ENCODE measurements at places on chromosomes 2 and 18.

DNA sequence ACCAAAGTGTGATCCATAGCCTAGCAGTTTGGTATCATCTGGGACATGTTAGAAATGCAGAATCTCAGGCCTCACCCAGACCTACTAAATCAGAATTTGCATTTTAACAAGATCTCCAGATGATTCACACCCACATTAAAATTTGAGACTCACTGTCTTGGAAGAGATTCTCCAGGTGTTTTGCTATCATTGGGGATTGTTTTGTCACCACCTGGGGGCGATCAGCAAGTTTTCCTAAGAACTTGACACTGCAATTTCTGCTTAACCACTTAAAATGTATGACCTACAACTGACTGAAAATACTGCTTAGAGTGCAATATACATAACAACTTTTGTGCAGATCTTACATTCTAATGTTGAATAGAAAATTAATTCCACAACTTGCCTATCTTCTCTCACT is 18.9 kb upstream of the ITGA4 start:
- DNase-seq, result no peak

- DNase-seq, result no peak
Observed at GRCh38 chr2:69017835-69018234, 4.9 kb downstream of the ANTXR1 start.

- no peak for DNase-seq
Observed at GRCh38 chr2:47815764-47816163, 32.8 kb downstream of the MSH6 start.

DNA sequence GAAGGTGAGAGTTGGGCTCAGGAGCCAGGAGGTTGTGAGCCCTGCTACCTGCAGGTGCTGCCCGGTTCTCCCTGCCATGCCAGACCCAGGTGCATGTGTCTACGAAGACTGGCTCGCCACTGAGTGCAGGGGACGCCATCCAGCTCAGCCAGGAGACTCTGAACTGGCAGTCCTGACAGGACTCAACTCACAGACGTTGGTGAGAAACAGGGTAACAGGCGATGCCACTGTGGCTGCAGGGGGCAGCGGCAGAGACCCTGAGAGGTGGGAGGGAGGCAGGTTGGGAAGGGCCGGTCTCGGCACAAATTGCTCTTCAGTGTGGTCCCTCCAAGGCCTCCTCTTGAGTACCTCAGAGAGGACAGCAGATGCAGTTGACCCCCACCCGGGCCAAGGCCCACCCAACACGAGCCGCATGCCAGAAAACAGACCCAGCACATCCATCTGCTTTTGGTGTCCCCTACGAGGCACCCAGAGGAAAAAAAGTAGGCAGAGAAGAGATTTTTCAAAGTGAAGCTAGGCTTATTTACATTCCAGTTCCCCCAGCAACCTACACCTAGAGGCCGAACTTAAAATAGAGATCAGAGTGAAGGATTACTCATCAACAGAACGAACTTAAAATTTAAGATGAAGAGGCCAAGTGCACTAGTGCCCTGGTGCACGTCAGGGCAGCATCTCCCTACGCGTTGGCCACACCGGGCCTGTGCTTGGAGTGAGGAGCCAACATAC is 184.8 kb downstream of the SEPTIN10 start:
- no peak for DNase-seq

DNA sequence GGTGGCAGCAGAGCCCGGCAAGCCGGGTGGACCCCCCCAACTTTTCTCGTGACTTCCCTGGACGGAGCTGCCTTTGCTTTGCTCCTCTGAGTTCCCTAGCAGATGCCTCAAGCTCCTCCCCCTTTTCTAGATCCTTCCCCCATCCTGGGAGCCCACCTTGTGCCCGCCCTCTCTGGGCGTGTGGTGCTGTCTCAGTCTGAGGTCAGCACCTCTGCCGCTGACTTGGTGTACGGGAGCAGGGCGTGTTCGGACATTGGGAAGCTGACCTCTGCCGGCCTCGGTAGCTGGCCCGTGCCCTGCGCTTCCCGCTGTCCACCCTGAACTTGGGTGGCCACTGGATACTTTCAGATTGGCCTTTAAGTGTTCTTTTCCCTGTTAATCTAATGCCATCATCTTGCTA is 19.6 kb upstream of the ESPNL start:
- DNase-seq, result no peak

DNA sequence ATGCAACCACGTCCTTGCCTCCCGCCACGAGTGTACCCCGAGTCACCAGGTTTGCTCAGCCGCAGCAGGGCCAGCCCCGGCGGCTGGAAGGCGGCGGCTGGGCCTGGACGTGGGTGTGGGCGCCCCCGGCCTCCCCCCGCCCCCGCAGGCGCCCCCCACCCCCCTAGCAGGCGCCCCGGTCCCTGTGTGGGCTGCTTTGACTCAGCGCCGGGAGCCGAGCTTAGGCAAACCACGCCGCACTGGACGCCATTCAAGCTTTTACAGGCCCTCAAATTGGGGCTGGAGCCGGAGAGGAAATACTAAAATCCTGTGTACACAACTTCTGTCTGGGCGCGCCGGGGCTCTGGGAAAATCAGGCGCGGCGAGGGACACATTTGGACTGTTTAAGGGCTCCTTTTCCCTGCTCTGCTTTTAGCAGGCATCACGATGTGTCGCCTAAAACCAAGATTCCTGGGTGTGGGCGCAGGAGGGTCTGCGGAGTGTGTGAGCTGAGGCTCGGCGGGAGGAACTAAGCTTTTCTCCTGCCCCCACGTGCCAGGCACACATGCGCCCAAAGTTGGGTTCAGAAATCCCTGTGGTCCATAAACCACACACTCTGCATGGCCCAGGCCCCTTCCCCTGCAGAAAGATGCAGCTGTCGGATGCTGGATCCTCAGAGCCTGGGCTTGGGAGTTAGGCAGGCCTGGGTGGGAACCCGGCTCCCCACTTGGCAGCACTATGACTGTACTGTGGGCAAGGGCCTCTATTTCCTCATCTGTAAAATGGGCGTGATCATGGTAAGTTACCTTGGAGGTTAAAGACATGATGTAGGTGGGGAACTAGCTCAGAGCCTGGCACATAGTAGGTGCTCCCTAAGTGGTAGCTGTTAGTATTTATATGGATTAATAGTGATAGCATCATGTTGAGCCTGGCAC is 57.6 kb downstream of the ATOH8 start:
- DNase-seq, result no peak

DNA sequence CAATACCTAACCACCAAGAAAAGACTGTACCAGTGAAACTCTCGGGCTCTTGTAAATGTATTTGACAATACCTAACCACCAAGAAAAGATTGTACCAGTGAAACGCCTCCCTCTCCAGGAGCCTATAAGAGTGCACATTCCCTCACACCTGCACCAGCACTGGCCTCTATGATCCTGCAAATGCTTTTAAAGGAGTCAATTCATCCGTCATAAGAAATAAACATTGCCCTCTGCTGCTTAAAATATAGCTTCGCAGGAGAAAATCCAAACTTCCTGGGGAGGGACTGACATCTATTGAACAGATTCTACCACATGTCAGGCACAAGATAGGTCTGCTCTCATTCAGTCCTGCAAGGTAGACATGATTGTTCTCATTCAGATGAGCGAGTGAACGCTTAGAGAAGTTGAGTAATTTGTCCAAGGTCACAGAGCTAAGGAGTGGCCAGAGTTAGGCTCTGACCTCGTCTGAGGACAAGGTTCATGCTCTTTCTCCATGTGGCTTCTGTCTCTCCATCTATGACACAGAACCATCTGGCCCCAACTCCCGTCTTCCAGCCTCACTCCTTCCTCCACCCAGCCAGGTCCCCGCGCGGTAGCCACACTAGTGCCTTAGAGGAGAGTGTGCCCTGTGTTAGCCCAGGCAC is 38.7 kb downstream of the MCFD2 start:
- DNase-seq, result no peak

- DNase-seq, result no peak
Observed at GRCh38 chr2:174009488-174010223, 44.5 kb upstream of the SP3 start.

GRCh38 chr2:223758131-223758840 is 79.1 kb downstream of the AP1S3 start:
- DNase-seq, result no peak

GRCh38 chr2:229083606-229084340 is 187.3 kb downstream of the PID1 start:
- no peak for DNase-seq

- DNase-seq, result no peak
Observed at GRCh38 chr2:32264422-32265105, at the start of gene NLRC4. NLRC4 (minus strand) TSS chr2:32264886; CDS start chr2:32256775, 8,111 bp downstream.

DNA sequence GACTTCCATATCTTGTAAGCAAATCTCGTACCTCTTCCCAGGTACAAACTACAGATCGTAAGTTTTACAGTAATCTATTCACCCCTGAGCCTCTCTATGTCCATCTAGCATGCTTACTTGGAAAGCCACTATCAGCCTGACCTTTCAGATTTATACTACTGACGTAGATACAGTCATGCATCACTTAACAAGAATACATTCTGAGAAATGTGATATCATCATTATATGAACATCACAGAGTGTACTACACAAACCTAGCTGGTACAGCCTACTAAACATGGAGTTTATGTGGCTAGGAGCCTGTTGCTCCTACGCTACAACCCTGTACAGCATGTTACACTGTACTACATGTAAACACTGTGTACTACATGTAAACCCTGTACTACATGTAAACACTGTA is 293.2 kb upstream of the ZNF804A start:
- no peak for DNase-seq

DNA sequence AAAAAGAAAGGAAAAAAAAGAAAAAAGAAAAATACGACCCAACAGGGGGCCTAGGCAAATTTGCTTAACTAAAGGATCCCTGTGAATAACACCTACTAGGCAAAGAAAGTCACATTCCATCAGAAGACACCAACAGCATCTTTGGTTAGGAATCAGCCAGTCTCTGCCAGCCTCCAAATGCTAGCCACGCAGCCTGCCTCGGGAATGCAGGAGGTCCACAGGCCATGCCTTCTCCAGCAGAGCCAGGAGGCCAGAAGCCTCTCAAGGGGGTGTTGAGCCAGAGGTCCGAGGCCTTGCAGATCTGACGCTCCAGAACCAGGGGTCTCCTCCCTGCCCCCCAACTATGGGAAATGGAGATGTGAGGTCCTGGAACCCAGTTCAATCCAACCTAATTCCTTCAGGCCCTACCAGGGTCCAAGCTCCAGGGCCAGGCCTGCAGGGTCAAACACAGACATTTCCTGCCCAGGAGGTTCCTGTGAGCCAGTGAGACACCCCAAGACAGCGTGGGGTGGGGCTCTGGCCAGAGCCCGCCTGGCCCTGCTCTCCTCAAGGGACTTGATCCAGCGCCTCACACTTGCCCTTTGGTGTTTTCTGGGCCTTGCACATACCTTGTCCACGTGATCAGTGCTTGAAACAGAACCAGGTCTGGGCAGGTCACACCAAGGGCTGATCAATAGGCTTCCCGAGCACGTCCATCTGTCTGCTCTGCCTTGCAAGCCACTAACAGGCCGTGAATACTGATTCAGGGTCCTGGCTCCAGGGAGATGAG is 289.6 kb upstream of the ID2 start:
- DNase-seq, result no peak

DNA sequence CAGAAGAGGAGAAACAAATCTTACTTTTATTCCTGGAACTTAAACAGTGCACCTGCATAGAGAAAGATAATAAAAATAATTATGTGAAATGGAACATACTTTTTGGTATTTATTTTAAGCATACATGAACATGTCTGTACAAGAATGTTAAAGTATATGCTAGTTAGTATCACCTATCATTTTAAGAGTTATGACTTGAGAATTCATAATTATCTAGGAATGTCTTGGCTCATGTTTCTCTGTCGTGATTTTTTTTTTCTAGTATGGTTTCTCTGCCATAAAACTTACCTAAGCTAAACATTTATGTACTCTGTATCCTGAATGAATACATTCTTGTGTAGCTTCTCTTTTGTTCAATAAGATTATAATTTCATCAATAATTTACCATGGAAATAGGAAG is 4.2 kb downstream of the SERPINB7 start:
- DNase-seq, result no peak

GRCh38 chr2:219250049-219250781 is 2.8 kb upstream of the TUBA4B start:
- DNase-seq, result no peak

DNA sequence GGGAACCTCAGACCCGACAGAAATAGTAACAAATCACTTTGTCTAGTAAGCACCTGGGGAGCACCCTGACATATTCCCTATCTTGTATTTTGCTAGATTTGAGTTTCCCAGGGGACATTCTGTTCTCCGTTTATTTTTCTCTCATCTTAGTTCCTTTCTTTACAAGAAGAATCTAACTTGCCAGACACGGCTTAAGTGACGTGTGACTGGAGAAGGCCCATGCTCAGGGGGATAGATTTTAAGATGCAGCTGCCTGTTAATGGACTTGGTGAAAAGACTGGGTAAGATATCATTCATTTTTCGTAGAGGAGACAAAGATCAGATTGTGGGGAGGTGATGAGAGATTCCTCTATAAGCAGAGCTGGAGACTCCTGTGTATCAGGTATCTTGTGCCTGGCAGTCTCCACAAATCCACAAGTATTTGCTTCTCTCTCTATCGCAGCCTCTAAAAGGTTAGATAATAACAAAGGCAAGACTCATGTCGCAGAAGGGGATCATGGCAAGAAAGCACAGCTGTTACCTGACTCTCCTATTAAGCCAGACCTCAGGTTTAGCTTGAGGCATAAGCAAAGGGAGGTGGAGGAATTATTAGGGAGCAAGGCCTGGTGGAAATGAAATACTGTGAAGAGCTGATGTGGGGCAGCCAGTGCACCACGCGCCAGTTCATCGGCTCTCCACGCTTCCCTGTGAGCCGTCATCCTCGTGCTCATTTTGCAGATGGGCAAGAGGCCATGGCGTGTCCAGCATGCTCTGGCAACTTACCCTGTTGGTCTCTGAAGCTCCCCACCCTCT is 347.2 kb upstream of the TNP1 start:
- DNase-seq, result no peak

GRCh38 chr2:157180359-157180758 is 77.1 kb upstream of the GALNT5 start:
- DNase-seq, result no peak

GRCh38 chr2:46569061-46569560 is 89.7 kb downstream of the TMEM247 start:
- no peak for DNase-seq

DNA sequence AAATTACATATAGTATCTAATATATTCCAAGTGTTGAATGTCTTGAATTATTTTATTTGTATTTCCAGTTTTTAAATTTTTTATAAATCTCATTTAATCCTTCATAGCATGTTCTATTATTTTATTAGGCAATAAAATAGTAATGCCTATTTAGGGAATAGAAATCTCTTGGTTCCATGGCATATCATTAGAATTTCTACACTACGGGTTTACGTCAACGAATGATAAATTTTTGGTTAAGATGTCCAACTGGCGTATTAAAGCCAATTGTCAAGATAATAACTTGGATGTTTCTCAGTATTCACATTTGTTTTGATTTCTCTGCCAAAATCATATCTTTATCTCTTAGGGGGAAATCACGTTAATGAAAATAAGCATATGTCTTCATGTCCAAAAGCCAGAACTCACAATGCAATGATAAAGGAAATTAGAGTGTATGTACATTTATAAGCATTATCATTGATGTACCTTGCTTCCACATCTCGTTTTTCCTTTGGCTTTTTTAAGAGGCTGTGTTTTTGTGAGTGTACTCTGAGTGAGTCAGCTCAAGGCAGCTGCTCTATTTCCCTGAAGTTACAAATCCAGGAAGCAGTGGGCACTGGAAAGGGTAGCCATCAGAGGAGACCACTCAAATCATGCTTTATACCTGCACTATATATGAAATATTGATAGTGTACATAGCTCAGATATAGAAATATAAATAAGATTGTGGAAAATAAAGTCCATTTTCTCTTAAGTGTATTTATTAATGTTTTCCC is 115.8 kb upstream of the PDE1A start:
- DNase-seq, result no peak

- no peak for DNase-seq
Observed at GRCh38 chr2:164898475-164898874, 56.9 kb downstream of the SLC38A11 start.

GRCh38 chr2:202035941-202036372 is 2.3 kb downstream of the FZD7 start:
- DNase-seq, result no peak
